Activated naive CD8-positive, alpha-beta T cell treated with anti-CD3 and anti-CD28 coated beads, Interleukin-2, amount 10 ng/mL, durations not matched to agents 7 days and 5 days (primary cell): ENCODE measurements at places on chromosomes 3 and 15. TPM values are rescaled to one million over a fixed set of nuclear protein-coding genes. Genes with fewer than 3 reads are reported as not detected.

KCNMB2 gene
- total RNA-seq, result not detected

CHMP2B gene
- total RNA-seq, result 22.9 TPM

FAM81A gene
- 2.2 TPM for total RNA-seq

DNAH12 gene
- total RNA-seq, result 0.30 TPM

DNA sequence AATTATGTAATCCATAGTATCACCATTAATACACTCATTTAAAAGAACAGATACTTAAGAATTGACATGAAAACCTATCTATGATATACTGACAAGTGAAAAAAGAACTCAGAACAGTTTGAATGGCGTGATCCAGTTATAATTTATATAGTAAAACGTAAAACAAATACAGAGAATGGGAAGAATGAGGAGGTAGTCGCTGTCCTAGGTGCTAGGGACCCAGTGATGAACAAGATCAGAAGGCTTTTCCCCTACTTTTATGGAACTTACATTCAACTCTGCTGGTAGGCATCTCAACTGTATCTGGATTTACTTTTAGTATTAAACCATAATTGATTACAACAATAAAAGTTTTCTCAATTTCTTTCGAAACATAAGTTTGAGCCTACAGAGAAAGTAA, 31.8 kb downstream of the GSK3B start:
- peaks cover 4% of the 10 kb centered on the region for H3K4me1 ChIP-seq
- no peaks in the 10 kb centered on the region for H3K27me3 ChIP-seq
- H3K4me3 ChIP-seq, result no peak overlapping the region
- no peak overlapping the region for H3K27ac ChIP-seq
- H3K36me3 ChIP-seq, result peaks cover 27% of the 10 kb centered on the region
- DNase-seq, result no peak

DNA sequence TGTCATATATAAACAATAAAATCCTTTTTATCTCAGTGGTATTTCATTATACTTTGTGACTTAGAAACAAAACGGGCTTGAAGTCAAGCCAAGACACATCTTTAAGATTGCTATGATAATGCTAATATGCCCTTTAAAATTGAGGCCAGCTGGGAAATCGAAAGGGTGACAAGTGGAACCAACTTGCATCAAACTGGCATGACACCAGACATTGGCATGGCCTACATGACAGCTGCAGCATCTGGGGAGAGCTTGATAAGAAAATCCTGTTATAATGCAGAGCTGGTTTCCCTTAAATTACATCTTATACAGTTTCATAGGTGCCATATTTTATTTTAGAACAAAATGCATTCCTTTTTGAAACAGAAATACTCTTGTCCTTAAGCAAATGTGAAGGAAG, 325.2 kb downstream of the ZBBX start:
- no peak overlapping the region for H3K4me3 ChIP-seq
- H3K36me3 ChIP-seq, result no peaks in the 10 kb centered on the region
- H3K27me3 ChIP-seq, result no peaks in the 10 kb centered on the region
- no peaks in the 10 kb centered on the region for H3K4me1 ChIP-seq

DNA sequence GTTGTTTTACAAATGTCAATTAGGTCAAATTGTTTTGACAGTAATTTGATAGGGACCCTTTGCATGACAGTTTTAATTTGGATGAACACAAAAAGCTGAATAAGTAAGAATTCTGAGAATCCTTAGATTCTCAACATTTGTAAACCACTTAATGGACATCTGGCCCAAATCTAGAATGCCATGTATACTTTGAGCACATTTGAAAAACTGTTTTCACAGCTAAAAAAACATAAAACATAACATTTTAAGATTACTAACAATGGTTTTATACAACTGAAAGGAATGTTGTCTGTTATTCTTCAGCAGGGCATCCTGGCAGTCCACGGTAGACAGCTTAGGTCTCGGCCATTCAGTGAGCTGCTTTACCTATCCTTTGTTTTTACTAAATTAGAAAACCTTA, 34.5 kb upstream of the TM2D3 start:
- H3K27ac ChIP-seq, result no peak overlapping the region
- DNase-seq, result no peak
- peaks cover 8% of the 10 kb centered on the region for H3K36me3 ChIP-seq
- no peak overlapping the region for H3K4me3 ChIP-seq

GRCh38 chr3:101266566-101266965, 53.8 kb downstream of the IMPG2 start:
- peaks cover 4% of the 10 kb centered on the region for H3K4me1 ChIP-seq
- H3K36me3 ChIP-seq, result peaks cover 4% of the 10 kb centered on the region
- H3K4me3 ChIP-seq, result no peak overlapping the region
- no peaks in the 10 kb centered on the region for H3K27me3 ChIP-seq
- DNase-seq, result no peak

DNA sequence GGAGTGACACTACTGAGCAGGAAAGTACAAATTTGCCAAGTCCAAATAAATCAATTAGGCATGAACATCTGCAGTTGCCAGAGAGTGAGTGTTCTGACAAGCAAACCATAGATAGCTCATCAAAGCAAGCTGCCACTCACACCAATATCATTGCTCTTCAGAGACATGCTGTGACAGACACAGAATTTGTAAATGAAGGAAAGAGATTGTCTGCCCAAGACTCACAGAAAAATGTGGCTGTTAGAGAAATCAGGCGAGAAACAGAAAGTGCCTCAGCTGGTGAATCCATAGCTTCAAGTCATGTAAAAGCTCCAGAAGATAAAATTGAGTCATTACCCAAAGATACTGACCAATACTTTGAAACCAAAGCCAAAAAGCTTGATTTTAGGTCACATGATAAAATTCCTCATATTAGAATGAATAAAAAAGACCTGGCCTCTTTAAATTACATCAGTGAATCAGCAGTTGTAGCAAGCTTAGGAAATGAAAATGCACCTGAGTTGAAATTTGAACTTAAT, 50.8 kb downstream of the CRYBG3 start:
- H3K36me3 ChIP-seq, result no peaks in the 10 kb centered on the region
- H3K27ac ChIP-seq, result peak overlapping the region; percentile 13
- H3K27me3 ChIP-seq, result no peaks in the 10 kb centered on the region
- H3K4me3 ChIP-seq, result peak overlapping the region; percentile 24

GRCh38 chr3:58574106-58574505, 3.1 kb downstream of the FAM107A start:
- H3K36me3 ChIP-seq, result no peaks in the 10 kb centered on the region
- H3K4me1 ChIP-seq, result no peaks in the 10 kb centered on the region
- no peak overlapping the region for H3K27ac ChIP-seq
- H3K27me3 ChIP-seq, result peaks cover 10% of the 10 kb centered on the region
- H3K4me3 ChIP-seq, result no peak overlapping the region

- no peaks in the 10 kb centered on the region for H3K36me3 ChIP-seq
- H3K4me3 ChIP-seq, result no peak overlapping the region
- DNase-seq, result no peak
Measured at GRCh38 chr3:82224661-82225060, 463.2 kb upstream of the GBE1 start.

DNA sequence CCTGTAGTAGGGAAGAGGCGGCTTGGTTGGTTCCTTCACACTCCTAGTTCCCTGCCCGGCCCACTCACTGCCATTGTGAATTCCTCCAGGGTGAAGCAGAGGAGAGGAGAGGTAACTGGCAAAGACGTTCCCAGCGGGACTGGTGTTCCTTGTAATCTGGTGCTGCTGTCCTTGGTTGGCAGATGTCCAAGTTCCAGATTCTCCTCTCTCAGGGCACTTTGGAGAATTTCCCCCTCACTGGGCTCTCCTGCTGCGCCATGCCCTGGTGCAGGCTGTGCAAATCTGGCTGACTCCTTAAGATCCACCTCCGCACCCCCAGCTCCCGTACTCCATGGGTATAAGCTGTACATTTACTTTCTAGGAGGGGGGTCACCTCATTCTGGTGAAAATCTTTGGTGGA, 37.3 kb downstream of the THSD4 start:
- no peaks in the 10 kb centered on the region for H3K36me3 ChIP-seq
- H3K4me3 ChIP-seq, result no peak overlapping the region
- H3K27ac ChIP-seq, result no peak overlapping the region
- no peaks in the 10 kb centered on the region for H3K27me3 ChIP-seq

DNA sequence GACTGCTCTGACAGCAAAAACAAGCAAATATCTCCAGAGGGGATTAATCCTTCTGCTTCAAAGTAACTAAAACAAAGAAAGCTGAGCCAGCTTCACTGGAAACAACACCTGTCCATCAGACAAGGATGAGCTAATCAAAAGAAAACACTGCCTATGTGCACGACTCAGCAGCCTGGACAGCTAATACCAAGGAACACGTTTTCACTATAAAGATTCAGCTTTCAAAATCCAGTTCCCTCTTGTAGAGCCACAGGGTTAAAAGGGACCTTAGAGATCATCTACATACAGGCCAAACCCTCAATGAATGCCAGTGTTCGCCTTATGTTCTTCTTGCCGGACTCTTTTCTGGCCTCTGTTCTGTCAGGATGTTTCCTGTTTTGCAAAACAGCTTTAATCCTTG, 6.9 kb downstream of the TUSC7 start:
- H3K27me3 ChIP-seq, result no peaks in the 10 kb centered on the region
- no peak for DNase-seq
- H3K36me3 ChIP-seq, result no peaks in the 10 kb centered on the region
- H3K27ac ChIP-seq, result no peak overlapping the region
- no peaks in the 10 kb centered on the region for H3K4me1 ChIP-seq
